Endothelial cell (in vitro differentiated cells): ENCODE measurements at places on chromosomes 5 and 9. TPM values are rescaled to one million over a fixed set of nuclear protein-coding genes. Genes with fewer than 3 reads are reported as not detected.

DNA sequence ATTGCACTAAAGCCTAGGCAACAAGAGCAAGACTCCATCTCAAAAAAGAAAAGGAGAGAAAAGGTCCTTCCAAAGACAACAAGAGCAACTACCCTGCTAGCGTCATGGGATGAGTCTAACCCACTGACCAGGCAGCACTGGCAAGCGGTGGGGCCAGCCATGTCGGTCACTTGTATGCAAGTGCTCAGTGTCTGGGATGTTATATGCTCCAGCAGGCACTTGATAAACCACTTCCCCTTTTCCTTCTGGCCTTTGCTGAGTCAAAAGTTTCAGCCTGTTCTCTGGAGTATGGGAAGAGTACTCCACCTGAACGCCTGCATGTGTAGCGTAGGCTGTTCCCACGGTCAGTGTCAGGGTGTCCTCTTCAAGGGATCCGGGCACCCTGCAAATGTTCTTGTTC is 9.2 kb upstream of the MXD3 start:
- DNase-seq: no peak

DNA sequence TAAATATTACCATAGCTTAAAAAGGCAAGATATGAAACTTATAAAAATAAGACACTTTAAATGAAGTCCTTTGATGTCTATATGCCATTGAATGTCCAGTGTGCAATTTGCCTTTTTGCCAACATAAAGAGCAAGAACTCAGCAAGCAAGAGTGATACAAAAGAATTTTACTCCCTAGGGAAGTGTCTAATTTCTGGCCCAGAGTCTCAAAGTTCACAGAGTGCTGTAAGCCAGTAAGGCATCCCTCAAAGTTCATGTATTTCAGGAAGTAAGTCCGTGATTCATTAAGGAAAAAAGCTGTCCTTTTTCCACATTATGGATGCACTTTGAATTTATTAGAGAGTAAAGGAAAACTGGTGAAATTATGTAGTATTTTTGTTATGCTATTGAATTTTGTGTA is 185.2 kb downstream of the CCDC171 start:
- DNase-seq: no peak

DNA sequence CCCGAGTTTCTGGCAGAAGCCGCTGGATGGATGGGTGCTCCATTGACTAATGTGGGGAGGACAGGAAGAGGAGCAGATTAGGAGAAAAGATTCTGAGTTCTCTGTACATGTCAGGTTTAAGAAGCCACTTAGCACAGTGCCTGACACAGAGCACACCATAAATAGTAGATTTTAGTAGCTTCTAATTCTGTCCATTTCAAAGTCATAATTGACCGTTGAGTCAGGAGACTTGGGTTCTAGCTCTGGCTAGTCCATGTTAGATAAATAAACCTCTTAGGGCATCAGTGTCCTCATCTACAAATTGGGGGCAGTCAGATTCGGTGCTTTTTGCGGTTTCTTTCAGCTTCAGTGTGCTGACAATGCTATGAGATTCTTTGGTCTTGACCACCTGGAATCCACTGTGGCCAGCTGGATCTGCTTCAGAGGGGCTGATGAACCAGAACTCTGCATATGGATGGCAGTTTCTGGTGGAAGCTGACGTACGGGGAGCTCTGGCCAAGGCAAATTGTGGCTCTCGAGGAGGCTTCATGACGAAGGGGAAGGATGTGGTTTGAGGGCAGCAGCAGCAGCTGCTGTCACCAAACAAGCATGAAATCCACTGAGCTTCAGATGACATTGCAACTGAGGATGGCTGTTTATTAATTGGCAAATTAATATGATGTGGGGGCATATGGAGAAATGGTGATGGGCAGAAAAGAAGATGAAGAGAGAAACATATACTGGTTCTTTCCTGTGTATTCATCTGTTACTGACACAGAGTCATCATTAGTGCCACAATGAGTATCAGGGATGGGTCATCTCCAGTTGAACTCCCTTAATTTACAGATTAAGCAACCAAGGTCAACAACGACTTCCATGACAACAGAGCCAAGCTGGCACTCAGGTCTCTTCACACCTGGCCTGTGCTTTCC is 134.4 kb downstream of the AOPEP start:
- DNase-seq: no peak

DNA sequence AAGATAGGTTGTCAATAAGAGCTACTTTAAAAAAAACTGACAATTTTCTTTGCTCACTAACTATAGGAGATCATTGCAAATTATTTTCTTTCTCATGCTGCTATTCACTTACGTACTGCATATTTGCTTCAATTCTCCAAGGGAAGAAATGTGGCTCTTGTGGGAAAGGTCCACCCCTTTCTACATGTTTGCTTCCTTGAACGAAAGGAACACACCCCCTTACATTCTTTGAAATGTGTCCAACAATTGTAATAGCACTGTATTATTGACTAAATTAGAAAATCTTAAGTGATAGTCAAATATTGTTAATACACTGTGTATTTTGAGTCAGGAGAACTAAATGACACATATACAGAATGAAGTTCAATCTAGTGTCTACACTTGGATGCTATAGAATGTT is 5.2 kb downstream of the MEF2C start:
- no peak for DNase-seq

GRCh38 chr9:7166074-7166473 is 408.3 kb downstream of the KDM4C start:
- no peak for DNase-seq

- no peak for DNase-seq
Observed at GRCh38 chr9:4491626-4491975, 1.3 kb downstream of the SLC1A1 start.

DNA sequence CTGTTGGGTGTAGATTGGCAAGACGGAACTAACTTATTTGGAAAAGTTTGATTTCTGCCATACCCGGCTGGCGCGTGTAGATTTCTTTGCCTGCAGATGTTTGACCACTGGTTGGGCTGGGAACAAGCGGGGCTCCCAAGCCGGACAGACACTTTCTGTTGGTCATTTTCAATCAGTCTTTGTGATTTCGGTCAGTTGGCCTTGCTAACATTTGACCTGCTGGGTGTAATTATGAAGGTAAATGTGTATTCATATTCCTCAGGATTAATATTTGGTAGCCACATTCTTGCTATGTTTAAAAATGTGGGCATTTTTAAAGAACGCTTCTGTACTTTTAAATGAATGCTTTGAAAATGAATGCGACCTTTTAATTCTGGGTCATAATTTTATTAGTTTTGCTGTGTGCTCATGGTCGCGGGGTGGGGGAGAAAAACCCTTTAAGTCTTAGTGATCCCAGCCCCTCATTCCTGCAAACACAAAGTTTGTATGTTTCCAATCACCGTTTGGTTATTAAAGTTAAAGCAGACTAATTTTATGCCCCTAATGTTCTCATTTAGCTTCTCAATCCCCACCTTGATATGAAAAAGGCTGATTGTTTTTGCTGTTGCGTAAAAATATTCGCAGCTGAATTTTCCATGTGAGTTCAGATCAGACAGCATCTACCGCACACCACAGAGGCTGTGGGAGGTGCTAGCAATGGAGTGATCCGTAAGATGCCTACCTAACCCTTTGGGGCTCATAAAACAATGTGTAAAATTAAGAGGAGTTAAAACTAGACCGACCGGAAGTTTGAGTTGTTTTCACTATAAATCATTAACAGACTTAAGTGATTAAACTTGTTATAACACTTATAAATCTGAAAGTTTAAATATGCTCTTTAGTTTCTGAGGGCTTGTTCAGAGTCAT is 1.5 kb downstream of the RASGRF2 start:
- DNase-seq: peak; percentile 18

- peak; percentile 24 for DNase-seq
Observed at GRCh38 chr5:14665101-14665822, 744 bp downstream of the OTULIN start.

DNA sequence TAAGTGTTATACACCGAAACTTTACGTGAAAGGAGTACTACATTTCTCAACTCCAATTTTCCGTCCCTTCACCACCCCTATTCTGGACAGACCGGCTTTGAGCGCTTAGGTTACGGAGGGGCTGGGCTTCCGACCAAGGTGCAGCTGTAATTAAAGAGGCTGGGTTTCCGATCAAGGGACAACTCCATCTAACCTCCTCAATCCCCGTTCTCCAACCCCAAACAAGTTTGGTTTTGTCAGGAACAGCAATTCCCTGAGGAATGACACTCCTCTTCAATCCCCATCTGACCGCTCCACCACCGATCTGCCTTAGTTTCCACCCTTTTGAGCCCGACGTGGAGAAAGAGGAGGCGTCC is 577 bp downstream of the TUT7 start:
- DNase-seq: no peak

- no peak for DNase-seq
Observed at GRCh38 chr5:177490311-177490991, 7.0 kb downstream of the PDLIM7 start.

The TOR2A gene
- 29.1 TPM for total RNA-seq

The ZMYND19 gene
- 25.6 TPM for total RNA-seq

The PTGER4 gene
- 0.26 TPM for total RNA-seq

The MCTP1 gene
- total RNA-seq: 2.2 TPM

The DNAH5 gene
- 0.80 TPM for total RNA-seq

The SH3GL2 gene
- total RNA-seq: 1.6 TPM

The EPB41L4A gene
- total RNA-seq: 50.6 TPM

The LRRC19 gene
- total RNA-seq: not detected

The PCA3 gene
- 0.62 TPM for total RNA-seq
